ENCODE measurements at places on chromosomes 11 and 22.

DNA sequence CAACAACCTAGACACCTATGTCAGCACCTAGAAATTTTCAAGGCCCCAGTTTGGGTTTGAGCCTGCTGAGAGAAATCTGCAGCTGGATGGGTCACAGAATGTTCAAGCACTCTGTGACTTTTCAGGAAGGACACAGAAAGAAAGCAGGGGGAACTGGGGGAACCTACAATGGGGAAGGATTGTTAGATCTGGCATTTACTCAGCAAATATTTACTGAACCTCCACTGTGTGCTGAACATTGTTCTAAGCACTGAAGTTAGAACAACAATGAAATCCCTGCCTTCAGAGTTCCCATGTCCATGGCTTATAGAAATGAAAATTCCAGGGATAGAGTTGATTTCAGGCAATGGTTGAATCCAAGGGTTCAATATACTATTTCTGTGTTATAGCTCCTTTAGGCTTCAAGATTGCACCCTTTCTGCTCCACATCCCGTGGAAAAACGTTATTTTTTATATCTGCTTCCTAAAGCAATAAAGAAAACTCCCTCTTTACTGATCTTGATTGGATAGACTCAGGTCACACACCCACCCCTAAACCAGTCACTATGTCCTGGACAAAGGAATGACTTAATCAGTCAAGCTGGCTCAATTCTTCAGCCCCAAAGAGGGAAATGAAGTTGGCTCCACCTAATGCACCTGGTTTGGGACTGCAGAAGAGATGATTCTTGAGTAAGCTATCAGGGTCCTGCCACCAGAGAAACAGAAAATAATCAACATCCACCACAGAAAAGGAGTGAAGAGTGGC is 95.1 kb downstream of the OR5AK2 start:
- no peak for DNase-seq

GRCh38 chr11:108112057-108112456 is 9.3 kb upstream of the ACAT1 start:
- DNase-seq: no peak

GRCh38 chr11:77752516-77752915 is 68.0 kb downstream of the RSF1 start:
- DNase-seq: no peak

GRCh38 chr11:116400081-116400480 is 372.7 kb downstream of the BUD13 start:
- no peak for DNase-seq
